ENCODE measurements at places on chromosomes 3 and 15.
A peak's percentile ranks its signal among the peaks of the same experiment; 100 is the strongest.

- DNase-seq: no peak
These were observed 22.1 kb upstream of the IP6K2 start for GRCh38 chr3:48738926-48739616.

DNA sequence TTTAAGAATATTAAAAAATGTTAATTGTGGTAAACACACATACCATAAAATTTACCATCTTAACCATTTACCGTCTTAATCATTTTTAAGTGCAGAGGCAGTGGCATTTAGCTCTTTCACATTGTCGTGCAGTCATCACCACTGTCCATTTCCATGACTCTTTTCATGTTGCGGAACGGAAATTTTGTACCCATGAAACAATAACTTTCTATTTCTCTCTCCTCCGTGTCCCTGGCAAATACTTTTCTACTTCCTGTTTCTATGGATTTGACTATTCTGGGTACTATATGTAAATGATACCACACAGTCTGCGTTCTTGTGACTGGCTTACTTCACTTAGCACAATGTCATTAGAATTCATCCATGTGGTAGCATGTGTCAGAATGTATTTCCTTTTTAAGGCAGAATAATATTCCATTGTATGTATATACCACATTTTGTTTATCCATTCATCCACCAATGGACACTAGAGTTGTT lies 27.9 kb downstream of the AKAP13 start:
- no peak for DNase-seq

DNA sequence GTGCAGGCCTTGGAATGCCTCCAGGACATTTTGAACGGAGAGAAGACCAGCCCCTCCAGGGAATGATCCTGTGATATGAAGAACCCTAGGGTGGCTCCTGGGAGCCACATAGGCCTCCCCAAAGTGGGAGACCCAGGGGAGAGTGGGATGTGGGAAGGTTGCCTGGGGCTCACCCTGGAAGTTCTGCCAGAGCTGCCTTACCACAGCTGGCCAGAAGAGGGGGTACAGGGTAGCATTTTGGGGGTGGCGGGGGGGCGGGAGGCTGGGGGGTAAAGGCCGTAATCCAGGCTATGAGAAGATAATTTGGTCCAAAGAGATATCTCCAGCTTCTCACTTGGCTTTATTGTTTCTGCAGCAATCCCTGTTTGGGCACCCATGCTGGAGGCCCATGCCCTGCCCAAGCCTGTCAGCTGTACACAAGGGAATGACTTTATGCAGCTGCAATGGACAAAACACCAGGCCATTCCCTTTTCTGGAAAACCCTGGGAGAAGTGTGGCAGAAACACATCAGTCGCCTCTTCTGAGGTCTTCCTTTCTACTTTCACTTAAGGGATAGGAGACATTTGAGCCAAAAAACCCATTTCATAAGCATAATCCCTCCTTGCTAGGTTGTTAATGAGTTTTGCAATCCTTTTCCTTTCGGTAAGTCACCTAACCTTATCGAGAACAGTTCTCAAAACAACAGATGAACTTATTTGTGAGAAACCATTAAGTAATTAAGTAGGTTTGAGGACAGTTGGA lies 11.0 kb upstream of the MUSTN1 start:
- DNase-seq: peak; percentile 10

DNA sequence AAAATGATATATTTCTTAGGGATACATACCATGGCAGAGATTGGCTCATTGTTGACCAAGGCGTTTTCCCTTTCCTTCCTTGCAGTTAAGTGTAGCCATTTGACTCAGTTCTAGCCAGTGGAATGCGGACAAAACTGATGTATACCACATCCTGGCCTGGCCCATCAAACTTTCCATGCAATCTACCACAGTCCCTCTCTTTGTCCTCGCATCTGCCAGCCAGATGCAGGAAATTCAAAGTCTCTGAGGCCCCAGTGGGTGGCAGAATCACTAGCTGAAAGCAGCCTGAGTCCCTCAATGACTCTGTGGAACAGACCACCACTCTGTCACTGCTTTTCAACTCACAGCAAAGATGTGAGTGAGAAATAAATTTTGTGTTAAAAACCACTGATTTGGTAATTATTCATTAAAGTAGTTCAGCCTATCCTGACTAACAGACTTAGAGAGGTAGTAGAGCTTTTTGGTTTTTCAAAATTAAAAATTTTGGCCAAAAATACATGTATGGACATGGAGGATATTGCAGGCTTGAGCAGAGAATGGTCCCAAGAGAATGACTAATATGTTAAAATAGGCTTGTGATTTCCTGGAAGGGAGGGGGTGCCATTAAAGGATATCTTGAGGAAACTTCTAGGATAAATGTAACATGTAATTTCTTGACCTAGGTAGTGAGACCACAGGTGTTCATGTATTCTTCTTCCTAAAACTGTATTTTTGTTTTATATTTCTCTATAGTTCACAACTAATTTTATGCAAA lies 10.9 kb downstream of the LRRFIP2 start:
- no peak for DNase-seq

DNA sequence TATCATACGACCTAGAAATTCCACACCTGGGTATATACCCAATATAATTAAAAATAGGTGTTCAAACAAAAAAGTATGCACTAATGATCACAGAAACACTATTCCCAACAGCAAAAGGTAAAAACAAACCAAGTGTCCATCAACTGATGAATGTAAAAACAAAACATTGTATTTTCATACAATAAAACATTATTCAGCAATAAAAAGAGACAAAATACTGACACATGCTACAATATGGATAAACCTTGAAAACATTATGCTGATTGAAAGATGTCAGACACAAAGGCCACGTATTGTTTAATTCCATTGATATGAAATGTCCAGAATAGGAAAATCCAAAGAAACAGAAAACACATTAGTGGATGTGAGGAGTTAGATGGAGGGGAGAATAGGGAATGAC lies 71.0 kb downstream of the RPL22L1 start:
- DNase-seq: no peak

DNA sequence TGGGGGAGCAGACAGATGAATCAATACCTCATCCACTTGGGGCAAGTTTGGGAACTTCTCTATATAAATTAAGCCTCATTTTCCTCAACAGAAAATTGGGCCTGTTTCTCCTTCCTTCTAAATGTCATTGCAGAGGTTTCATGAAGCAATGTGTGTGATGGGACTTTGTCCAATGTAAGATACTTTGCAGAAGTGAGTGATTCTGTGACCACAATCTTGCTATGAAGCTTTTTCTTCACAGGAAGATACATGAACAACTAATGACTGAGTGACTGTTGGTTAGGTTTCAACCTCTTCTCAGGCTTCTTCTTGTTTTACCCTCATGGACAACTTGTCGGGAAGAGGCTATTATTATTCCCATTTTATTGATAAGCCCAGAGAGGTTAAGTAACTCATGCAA lies 11.0 kb downstream of the TMEM45A start:
- no peak for DNase-seq

GRCh38 chr15:36884518-36884875 lies 215.9 kb downstream of the MEIS2 start:
- DNase-seq: no peak

- DNase-seq: no peak
These were observed 23.2 kb downstream of the CRABP1 start for GRCh38 chr15:78363381-78363734.

DNA sequence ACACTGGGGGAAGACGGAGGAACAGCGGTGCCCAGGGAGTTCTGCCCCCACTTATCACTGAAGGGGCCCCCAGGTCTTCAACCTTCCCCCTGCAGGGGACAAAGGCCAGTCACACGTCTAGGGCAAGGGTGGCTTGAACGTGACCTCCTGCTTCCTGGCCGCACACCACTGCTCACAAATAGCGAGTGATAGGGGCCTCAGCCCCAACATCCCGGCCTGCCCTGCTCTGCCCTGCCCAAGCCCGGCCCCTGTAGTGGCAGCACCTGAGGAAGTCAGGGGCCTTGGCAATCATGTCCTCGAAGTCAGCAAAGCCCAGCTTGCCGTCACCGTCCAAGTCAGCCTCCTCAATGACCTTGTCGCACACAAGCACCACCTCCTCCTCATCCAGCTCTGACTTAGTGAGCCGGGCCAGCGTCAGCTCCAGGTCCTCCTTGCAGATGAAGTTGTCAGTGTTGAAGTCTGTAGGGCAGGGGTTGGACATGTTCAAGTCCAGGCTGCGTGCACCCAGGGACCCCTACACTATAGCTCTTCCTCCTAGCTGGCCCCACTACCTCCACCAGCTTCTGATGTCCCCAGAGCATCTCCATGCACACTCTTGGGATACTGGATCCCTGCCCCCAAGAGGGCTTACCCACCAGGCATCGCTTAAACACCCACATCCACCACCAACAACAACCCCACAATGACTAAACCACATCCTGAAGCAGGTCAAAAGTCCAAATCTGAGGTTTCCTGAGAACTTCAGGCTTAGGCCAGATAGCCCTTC lies 13.3 kb downstream of the SH2D7 start:
- DNase-seq: no peak

- peak; percentile 65 for DNase-seq
These were observed 156.2 kb upstream of the IQSEC1 start for GRCh38 chr3:13229273-13229949.

DNA sequence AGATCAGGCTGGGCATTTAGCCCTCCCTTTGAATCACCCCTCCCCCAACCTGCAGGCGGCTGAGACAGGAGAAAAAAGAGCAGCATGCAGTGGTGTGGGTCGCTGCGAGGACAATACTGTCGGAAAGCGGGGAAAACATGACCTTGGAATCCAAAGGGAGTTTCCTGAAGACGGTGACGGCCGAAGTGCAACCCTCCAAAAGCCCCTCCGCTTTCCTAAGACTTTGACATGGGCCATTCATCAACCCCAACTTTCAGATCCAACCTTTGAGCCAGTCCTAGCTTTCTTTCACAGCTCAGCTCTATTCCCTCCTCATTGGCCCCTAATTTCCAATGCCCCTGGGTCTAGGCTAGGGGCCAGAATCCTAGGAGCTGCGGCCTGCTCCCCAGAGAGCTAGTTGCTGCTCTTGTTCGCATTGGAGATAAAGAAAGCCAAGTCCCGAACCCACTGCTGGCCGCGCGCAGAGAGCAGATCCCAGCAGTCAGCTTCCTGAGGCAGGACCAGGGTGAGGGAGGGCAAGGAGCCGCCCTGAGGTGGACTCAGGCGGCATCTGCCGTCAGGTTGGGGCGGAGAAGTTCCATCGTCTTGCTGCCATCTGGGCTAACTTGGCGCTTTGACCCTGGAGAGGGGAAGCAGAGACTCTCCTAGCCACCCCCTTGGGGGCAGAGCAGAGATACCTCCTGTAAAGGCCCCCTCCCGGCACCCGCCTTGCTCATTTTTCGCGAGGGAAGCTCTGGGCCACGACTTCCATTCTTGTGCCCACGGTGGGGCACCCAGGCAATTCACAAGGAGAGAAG lies 914 bp downstream of the ZIC4 start:
- DNase-seq: no peak

GRCh38 chr3:160748231-160748630 lies 7.8 kb upstream of the PPM1L start:
- no peak for DNase-seq

DNA sequence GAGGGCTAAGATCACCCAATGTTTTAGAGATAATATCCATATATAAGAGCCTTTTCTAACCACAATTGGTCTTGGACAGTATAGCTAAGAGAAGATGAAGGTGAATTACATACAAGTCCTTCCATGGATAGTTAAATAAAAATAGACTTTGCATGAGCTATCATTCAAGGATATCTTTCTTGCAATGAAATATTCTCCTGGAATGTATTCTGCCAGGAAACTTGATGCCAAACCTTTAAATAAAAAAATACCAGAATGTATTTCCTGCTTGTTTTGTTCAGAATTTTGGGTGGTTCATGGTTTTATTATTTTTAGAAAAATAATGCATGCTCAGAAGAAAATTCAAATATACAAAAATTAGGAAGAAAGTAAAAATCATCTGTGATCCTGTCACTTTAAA lies 88.8 kb upstream of the PPIB start:
- DNase-seq: no peak

DNA sequence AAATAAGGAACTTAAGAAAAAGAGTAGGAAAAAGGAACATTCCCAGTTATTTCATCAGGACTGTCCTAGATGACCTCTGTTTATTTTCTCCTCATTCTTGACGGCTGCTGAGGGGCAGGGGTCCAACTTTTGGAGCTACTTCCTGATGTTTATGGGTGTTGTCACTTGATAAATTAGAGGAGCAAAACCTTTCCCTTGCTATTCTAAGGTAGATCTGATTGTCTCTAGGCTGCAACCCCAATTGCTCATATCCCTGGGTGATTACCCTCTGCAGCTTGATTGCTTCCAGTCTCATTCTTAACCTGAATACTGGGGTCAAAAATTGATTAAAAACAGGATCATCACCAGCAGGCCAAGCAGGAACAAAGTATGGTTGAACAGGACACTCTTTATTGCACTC lies 311.0 kb upstream of the NDN start:
- DNase-seq: no peak

GRCh38 chr3:189937302-189938127 lies 183.2 kb downstream of the P3H2 start:
- peak; percentile 100 for DNase-seq

DNA sequence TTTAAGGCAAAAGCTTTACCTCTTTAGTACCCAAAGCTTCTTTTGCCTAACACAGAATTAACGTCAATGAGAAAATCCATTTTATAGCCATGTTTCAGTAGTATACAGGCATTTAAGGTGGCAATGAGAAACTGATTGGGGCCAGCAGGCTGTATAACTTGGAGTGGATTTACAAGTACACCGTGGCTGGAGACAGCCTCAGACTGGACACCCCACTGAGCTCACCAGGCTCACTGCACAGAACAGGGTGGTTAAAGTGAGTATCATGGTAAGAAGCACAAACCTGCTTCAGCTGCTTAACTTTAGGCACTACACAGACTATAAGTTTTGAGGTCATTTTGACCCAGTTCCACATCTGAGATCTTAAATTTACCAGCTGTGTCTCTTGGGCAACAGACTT lies 8.9 kb downstream of the CPOX start:
- DNase-seq: no peak

GRCh38 chr15:100705841-100706240 lies 103.5 kb downstream of the ASB7 start:
- no peak for DNase-seq

DNA sequence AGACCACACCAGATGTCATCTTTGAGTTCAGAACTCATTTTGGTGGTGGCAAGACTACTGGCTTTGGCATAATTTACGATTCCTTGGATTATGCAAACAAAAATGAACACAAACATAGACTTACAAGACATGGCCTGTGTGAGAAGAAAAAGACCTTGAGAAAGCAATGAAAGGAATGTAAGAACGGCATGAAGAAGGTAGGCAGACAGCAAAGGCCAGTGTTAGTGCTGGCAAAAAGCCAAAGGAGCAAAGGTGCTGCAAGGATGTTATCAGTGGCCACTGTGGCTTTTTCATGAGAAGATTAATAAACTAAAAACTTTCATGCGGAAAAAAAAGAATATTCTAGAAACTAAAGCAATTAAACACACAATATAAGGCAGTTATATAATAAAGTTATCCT lies 21.9 kb downstream of the AAGAB start:
- no peak for DNase-seq

GRCh38 chr3:24812116-24812515 lies 317.5 kb upstream of the THRB start:
- DNase-seq: peak; percentile 8

GRCh38 chr3:69145688-69146087 lies 23.3 kb upstream of the LMOD3 start:
- no peak for DNase-seq

- peak; percentile 66 for DNase-seq
These were observed 125.6 kb upstream of the ROPN1 start for GRCh38 chr3:124117486-124117885.

Data from MCF 10A (cell line).